Small intestine (tissue), 16 donors: ENCODE measurements at places on chromosomes 12 and 14. TPM values are rescaled to one million over a fixed set of nuclear protein-coding genes. Genes with fewer than 3 reads are reported as not detected.

Gene GPR84
- polyA plus RNA-seq, result not detected

GRCh38 chr12:55067701-55068100, 47.9 kb downstream of the NEUROD4 start:
- no peaks in the 10 kb centered on the region for H3K36me3 ChIP-seq
- no peak overlapping the region for H3K4me3 ChIP-seq
- no peaks in the 10 kb centered on the region for H3K4me1 ChIP-seq
- H3K27me3 ChIP-seq, result no peaks in the 10 kb centered on the region

GRCh38 chr14:22812744-22813143, 2.5 kb downstream of the SLC7A7 start:
- no peaks in the 10 kb centered on the region for H3K27me3 ChIP-seq
- H3K4me3 ChIP-seq, result no peak overlapping the region

- no peaks in the 10 kb centered on the region for H3K27me3 ChIP-seq
- H3K27ac ChIP-seq, result no peak within 1 kb of the TSS
- no peak within 1 kb of the TSS for H3K4me3 ChIP-seq
- no peaks in the 10 kb centered on the region for H3K4me1 ChIP-seq
Observed at GRCh38 chr12:25553098-25553497, at the start of gene LMNTD1. LMNTD1 (minus strand) TSS chr12:25553283; CDS start chr12:25552959, 324 bp downstream.
